ENCODE measurements at places on chromosomes 1 and 21.

DNA sequence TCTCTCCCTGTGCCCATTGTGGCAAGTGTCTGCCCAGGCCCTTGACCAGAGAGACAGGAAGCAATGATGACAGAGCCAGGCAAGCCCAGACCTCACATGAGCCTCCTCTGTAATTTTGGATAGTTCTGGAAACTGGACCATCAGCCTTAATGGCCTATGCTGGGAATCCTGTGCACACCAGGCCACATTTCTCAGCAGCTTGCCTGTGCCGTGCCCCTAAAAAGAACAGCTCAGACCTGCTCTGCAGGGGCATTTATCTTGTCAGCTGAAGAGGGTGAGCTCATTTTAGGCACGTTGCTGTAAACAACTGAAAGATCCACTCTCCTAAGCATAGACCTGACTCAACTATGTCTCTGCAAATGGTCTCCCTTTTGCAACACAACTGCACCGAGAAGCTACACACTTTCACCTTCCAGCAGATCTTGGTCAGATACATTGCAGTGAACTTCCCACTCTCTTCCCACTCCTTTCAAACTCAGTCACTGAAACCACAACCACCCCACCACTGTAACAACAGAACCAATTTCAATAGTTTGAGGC, 53.5 kb upstream of the BACH1 start:
- no peak for DNase-seq
- no peak overlapping the region for H3K4me3 ChIP-seq
- H3K27me3 ChIP-seq = no peaks in the 10 kb centered on the region

- DNase-seq = no peak
- H3K4me1 ChIP-seq = no peaks in the 10 kb centered on the region
- H3K27ac ChIP-seq = no peak overlapping the region
- H3K36me3 ChIP-seq = no peaks in the 10 kb centered on the region
- no peaks in the 10 kb centered on the region for H3K27me3 ChIP-seq
Measured at GRCh38 chr1:245807954-245808719, 653.4 kb downstream of the KIF26B start.

GRCh38 chr1:156102633-156103511, 11.6 kb upstream of the LMNA start:
- no peak for DNase-seq
- H3K36me3 ChIP-seq = no peaks in the 10 kb centered on the region
- H3K4me1 ChIP-seq = peaks cover 50% of the 10 kb centered on the region
- H3K4me3 ChIP-seq = no peak overlapping the region
- no peaks in the 10 kb centered on the region for H3K27me3 ChIP-seq

- no peaks in the 10 kb centered on the region for H3K36me3 ChIP-seq
- DNase-seq = no peak
- H3K27me3 ChIP-seq = no peaks in the 10 kb centered on the region
- H3K4me3 ChIP-seq = no peak overlapping the region
Measured at GRCh38 chr21:31526040-31526439, 133.5 kb upstream of the SOD1 start.
